Mucosa of gallbladder (tissue), 1 donor: ENCODE measurements at places on chromosomes 1 and 21. TPM values are rescaled to one million over a fixed set of nuclear protein-coding genes. Genes with fewer than 3 reads are reported as not detected.

The RGS18 gene
- 2.4 TPM for total RNA-seq

The MAP3K21 gene
- total RNA-seq = 11.9 TPM

The ZNF648 gene
- not detected for total RNA-seq

The COL6A2 gene
- total RNA-seq = 1,004 TPM

The RGS7 gene
- 0.81 TPM for total RNA-seq

The UMODL1 gene
- total RNA-seq = not detected

The PLPPR4 gene
- total RNA-seq = 2.2 TPM

The SELL gene
- 5.6 TPM for total RNA-seq

The DNASE2B gene
- total RNA-seq = 0.17 TPM

The C1orf105 gene
- total RNA-seq = not detected

The LORICRIN gene
- not detected for total RNA-seq

The ILDR2 gene
- total RNA-seq = 2.0 TPM

The C8A gene
- 10.7 TPM for total RNA-seq

The EMC1 gene
- total RNA-seq = 38.8 TPM

The TM2D1 gene
- total RNA-seq = 40.8 TPM

The TMPRSS15 gene
- not detected for total RNA-seq

The LCE1A gene
- not detected for total RNA-seq

The LCE7A gene
- not detected for total RNA-seq

The MPL gene
- not detected for total RNA-seq

The WNT2B gene
- total RNA-seq = 8.1 TPM

The KIF17 gene
- total RNA-seq = 4.7 TPM
